GM04503 (cell line): ENCODE measurements at places on chromosomes 5 and 9.

DNA sequence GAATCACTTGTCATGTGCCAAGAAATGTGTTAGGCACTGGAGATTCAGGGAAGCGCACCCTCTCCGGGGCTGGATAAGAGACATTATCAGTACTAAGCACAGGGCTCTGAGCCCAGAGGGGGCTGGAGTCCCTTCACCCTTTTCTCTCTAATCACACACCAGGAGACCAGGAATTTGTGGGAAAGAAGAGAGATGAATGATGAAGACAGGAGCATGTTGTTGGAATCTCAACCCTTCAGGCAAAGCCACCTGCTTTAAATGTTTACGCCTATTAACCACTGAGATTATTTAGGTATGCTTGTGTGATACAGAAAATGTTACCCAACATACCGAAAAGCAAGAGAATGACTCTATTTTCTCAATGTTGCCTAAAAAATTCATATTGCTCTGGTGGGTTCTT lies 119.8 kb downstream of the ENTREP1 start:
- DNase-seq, result no peak

- no peak for DNase-seq
These were observed 25.6 kb downstream of the PPWD1 start for GRCh38 chr5:65588694-65589093.

DNA sequence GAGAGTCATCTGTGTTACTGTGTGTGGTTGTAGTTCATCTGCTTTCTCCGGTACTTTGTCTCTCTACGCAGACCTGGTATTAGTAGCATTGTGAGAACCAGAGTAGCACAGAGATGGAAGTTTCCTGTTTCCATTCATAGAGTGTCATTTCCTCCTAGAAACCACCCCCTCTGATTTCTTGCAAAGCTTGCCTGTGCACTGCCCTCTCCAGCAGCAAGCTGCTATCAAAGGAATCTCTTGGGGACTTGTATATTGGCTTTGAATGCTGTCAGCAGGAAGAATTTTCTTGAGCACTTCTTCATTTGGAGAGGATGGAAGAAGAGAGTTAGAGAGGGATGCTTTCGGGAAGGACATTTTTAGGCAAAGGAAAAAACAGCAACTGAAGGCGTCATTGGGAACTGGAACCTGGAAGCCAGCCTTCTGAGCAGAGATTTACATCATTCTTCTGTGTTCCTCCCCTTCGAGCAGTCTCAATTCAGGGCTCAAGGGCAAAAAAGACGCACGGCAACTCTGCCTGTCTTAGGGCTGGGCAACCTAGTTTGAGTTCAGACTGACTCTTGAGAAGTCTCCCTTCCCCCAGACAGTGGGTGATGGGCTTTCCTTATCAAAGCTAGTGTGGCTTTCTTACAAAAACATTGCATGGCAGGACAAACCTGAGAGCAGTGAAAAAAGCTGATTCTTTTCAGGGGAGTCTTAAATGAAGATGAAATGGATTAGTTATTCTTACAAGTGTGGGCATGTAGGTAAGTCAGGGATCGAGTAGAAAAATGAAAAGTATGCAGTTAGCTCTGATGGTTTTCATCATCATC lies 226.3 kb downstream of the AOPEP start:
- DNase-seq, result no peak

GRCh38 chr5:51375084-51375483 lies 8.2 kb upstream of the ISL1 start:
- DNase-seq, result no peak

GRCh38 chr5:136724161-136724560 lies 358.8 kb upstream of the TRPC7 start:
- DNase-seq, result no peak

- DNase-seq, result no peak
These were observed 130.9 kb downstream of the C9orf50 start for GRCh38 chr9:129489838-129490582.

GRCh38 chr5:172123269-172123692 lies 64.7 kb downstream of the STK10 start:
- DNase-seq, result peak; percentile 54

- no peak for DNase-seq
These were observed 1928.2 kb upstream of the WWC1 start for GRCh38 chr5:166363087-166363760.

GRCh38 chr9:618478-618877 lies 223.0 kb upstream of the DMRT1 start:
- no peak for DNase-seq

- peak; percentile 79 for DNase-seq
These were observed 61.2 kb upstream of the ZFR start for GRCh38 chr5:32505756-32506155.

DNA sequence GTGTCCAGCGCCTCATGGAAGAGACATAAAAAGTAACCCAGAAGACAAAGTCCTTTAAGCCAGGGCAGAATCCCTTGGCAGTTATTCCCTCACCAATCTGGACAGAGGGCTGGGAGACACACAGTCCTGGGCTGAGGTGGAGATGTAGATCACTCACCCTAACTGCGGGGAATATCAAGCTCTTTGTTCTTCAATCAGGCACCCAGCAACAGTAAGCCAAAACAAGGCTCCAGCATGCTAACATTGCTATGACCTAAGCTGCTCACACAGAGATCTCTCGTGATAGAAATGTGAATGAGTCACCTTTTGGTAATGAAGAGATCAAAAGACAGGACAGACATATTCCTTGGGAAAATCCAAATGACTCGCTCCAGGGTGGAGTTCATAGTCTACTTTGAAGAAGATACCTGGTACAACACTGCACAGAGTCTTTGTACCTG lies 101.3 kb downstream of the FBN2 start:
- DNase-seq, result no peak

DNA sequence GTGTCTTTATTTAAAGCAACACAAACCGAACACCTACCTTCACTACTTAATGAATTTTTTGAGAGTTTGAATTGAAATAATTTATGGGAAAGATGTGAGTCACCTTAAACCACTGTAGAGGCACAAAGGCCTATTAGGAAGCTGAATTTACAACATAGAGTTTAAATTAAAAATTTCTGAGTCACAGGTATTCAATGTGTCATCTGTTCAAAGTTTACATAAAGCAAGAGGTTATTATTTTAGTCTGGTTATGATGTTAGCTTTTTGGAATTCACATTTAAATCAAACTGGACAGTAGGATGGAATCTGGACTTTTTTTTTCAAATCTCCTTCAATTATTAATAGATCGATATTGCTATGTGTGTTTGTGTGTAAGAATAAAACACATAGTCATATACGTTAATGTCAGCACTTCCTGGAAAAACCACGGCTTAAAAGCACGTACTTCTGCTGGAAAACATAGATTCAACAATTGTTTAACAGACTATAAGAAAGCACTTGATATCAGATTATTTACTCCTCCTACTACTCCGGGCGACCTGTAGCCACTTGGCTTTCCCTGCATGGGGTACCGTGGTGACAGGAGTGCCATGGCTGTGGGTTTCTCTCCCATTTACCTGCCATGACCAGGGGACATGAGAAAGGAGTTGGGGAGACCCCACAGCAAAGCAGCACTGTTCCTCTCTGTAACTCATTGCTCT lies 638.6 kb downstream of the SEMA5A start:
- peak; percentile 53 for DNase-seq

GRCh38 chr5:88108490-88109279 lies 160.0 kb downstream of the TMEM161B start:
- no peak for DNase-seq

DNA sequence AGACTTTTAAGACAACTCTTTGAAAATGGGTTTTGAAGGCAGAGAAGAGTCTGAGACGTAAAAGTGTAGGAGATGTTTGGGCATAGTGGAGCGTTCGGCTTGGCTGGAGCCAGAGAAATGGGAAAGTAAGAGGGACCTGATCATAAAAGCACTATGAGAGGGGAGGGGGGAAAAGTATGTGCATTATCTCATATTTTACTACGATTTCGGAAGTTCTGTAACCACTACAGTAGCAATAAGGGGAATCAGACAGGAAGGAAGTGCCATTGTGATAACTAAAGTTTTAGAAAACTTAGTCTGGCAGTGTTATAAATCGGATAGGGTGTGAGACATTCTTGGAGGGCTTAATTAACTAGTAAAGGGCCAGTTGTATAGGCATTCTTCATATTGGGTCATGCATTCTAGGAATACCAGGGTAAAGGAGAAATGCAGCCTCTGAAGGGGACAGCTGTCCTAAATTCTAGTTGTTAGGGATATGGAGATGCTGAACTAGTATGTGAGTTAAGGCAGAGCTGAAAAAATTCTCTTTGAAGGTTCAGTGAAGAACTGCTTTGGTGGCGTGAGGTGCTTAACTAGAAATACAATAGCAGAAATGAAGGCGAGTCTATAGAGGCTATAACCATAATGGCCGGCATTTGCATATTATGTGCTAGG lies 83.8 kb upstream of the FREM1 start:
- no peak for DNase-seq

GRCh38 chr5:157025093-157025698 lies 33.7 kb downstream of the HAVCR1 start:
- no peak for DNase-seq

- no peak for DNase-seq
These were observed 17.9 kb downstream of the SLCO4C1 start for GRCh38 chr5:102278231-102278630.

- no peak for DNase-seq
These were observed 567.9 kb upstream of the DAB2 start for GRCh38 chr5:39992617-39993202.

DNA sequence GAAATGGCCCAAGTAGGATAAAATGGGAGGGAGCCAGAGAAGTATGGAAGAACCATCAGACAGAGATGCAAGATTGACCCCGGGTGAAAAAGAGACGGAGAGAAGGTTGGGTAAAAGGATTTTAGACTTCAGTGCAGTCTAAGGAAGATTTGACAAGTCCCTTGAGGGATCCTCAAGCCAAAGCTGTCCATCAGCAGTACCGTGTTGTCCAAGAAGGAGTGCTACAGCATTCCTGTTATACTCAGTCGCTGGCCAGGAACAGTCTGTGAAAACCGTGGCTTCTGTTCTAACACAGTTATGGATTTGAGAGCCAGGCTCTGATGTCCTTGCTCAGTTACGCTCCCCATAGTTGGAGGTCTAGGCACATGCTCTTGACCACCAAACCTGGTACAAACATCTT lies 383.9 kb upstream of the DAB2 start:
- no peak for DNase-seq

DNA sequence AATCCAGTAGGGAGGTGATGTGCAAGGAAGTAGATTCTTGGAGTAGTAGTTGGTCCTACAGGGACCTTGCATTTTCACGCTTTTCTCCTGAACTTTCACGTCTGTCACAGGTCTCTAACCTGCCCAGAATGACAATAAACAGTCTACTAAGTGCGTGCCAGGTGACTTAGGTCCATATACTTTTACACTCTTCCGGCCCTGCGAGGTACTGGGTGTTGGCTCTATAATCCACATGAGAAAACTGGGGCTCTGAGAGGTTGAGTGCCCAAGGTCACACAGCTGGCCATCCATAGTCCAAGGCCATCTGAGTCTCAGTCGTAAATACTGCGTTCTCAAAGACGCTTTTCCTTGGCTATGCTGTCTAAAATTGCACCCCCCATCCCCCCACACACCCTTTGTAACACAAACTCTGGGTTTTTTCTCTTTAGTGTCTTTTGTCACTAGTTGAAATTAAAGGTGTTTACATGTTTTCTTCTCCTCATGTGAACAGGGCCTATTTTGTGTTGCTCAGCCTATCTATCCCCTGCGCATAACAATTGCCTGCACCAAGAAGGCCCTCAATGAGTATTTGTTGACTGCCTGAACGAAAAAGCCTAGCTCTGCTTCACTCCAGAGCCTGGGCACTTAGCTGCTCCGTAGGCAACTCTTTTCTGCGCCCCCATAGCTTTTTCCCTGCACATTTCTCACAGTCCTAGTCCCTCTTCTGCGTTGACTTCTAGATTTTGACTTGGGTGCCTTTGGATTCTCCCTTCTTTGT lies 943 bp downstream of the SFXN1 start:
- DNase-seq, result no peak

- no peak for DNase-seq
These were observed 1.1 kb downstream of the HEXB start for GRCh38 chr5:74685979-74686631.
